Adipocyte (in vitro differentiated cells): ENCODE measurements at places on chromosomes 1 and 21.

DNA sequence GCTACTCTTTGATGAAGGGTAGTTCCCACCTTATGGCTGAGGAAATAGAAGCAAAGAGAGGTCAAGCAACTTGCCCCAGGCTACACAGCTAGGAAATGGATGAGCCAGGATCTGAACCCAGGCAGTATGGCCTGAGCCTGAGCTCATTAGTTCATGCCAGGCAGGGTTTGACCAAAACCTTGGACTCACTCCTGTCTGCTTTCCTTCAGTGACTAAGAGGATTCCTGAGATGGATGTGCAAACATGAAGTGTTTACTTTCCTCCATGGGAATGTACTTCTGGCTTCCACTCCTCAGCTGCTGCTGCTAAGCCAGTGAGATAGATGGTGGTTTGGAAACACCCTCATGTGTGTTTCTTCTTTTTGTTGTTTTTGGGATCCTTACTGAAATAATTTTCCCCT lies 35.1 kb upstream of the ERRFI1 start:
- peak; percentile 92 for DNase-seq

DNA sequence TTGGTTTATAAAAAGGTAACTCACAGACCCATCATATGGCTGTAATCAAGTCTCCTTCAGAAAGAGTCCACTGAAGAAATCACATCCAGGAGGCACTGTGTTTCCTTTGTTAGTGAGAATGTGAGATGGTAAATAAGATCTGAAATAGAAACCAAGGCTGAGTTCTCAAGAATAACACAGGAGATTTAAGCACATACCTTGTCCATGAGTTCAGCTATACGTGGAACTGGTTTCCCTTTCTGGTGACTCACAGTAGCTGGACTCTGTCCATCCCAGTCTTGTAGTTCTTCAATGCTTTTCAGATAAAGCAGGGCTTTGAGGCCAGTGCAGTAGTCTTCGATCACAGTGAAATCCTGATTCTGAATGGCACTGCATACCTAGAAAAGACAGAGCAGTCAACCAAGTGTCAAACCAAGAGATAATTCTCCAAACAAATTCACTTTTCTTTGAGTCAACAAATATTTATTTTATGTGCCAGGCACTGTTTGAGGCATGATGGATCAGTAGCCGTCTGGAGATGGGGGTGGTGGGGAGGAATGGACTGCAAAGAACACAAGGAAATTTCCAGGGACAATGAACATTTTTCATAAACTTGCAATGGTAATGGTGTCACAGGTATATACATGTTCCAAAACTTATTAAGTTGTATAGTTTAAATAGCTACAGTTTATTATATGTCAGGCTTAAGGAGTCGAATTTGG lies 471.4 kb downstream of the PTBP2 start:
- DNase-seq = peak; percentile 93

DNA sequence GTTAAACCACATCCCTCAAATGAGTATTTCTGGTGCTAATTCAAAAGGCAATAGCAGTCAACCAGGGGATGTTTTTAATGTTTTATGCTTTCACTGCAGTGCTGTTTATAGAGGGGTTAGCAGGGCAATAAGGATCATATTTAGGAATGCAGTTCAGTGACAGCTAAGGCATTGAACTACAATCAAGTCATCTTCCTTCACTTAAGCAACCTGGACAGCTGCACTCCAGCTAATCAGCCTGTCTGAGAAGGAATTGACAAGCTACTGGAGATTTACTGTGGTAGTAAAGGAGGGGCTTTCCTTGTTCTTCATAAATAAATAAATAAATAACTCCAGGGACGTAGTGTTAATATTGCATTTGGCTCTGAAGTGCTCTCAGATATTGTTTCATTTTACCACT lies 93.9 kb downstream of the DAB1 start:
- DNase-seq = no peak

GRCh38 chr1:167790117-167790516 lies 68.3 kb downstream of the MPZL1 start:
- no peak for DNase-seq

- no peak for DNase-seq
These were observed 16.4 kb upstream of the CHODL start for GRCh38 chr21:18228060-18228739.

DNA sequence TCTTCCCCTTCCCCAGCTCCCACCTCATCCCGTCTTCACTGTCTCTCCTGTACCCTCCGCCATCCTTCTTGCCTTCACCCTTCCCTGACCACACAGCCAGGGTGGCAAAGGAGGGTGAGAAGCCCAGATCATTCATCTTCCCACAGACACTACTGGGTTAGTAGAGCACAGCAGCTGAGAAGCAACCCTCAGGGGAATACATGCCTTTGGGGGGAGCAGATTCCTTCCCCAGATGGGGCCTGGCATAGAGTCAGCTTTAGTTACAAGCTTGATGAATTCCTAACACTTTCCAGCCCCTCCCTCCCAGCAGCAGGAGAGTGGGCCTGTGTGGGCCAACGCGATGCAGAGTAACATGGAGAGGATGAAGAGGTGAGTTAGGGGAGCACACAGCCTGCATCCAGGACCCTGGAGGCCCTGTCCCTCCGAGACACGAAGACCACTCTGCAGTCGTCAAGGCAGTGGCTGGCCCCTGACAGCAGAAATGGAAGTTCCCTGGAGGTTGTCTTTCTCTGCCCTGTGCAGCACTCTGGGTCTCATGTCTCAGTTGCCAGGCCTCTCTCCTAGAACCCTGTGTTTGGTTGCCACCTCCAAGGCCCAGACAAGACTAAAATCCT lies 8.8 kb upstream of the BTG2 start:
- DNase-seq = peak; percentile 68

GRCh38 chr1:35572296-35572695 lies 818 bp upstream of the TFAP2E start:
- no peak for DNase-seq

DNA sequence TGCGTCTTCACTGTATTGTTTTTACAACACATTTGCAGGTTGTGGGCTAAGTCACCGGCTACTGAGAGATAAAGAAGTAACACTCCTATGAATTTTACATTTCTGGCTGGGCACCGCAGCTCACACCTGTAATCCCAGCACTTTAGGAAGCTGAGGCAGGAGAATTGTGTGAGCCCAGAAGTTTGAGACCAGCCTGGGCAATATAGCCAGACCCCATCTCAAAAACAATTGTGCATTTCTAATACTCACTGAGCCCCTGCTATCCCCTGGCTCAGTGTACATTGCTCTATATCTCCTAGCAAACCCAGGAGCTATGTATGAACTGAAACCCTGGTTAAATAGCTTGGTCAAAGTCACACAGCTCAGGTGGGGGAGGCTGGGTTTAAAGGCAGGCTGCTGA lies 108.7 kb downstream of the ZNF281 start:
- DNase-seq = no peak
